ENCODE measurements at places on chromosomes 3 and 15. TPM values are rescaled to one million over a fixed set of nuclear protein-coding genes. Genes with fewer than 3 reads are reported as not detected.
A peak's percentile ranks its signal among the peaks of the same experiment; 100 is the strongest.

- peak; percentile 1 for DNase-seq
- H3K4me3 ChIP-seq, result no peak overlapping the region
- no peaks in the 10 kb centered on the region for H3K36me3 ChIP-seq
- H3K27me3 ChIP-seq, result no peaks in the 10 kb centered on the region
Measured at GRCh38 chr3:99111235-99111634, 209.7 kb upstream of the DCBLD2 start.

The NGRN gene
- polyA plus RNA-seq, result 107 TPM

DNA sequence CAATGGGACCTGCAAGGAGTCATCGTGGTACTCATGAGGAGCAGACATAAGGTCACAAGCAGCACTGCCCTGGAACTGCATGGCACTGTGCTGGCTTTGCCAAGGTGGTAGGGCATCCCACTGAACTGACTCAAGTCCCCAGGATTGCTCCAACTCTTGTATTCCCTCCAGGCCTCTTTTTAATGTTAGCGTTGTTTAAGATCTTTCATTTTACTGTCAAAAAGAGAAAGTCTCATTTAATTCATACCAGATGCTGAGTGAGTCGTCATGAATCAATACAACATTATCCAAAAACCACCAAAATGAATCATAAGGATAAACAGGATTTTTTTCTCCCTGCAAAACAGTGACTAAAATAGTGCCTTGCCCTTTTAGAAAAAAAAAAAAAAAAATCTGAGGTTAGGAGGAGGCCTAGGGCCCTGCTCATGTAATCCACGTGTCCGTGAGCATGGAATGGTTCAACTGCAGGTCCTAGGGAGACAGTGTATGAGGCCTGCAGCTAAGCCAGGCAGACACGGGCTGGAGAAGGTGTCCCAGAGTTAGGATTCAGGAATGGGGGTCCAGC, 36.7 kb upstream of the BLM start:
- peak; percentile 97 for DNase-seq
- H3K36me3 ChIP-seq, result no peaks in the 10 kb centered on the region
- H3K27ac ChIP-seq, result peak overlapping the region; percentile 89
- H3K4me1 ChIP-seq, result peaks cover 22% of the 10 kb centered on the region

The CCR1 gene
- polyA plus RNA-seq, result not detected

DNA sequence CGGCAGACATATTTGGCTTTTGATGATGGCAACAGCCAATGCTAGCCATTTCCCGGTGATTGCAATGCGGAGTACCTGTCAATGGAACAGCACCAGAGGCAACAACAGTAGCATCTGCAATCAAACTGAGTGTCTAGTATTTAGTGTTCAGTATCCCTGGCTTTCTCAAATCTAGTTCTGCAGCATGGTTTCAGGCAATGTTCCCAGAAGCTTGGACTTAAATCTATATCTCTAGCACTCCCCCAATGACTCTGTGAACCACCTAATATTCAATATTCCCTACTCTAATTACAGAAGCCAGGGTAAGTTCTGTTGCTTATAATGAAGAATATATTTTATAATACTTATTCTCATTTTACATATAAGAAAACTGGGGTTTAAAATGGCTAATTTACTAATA, 48.2 kb downstream of the TBL1XR1 start:
- DNase-seq, result no peak
- no peaks in the 10 kb centered on the region for H3K27me3 ChIP-seq
- no peak overlapping the region for H3K27ac ChIP-seq
- peaks cover 39% of the 10 kb centered on the region for H3K4me1 ChIP-seq
- H3K36me3 ChIP-seq, result no peaks in the 10 kb centered on the region

The MRPL3 gene
- polyA plus RNA-seq, result 122 TPM

DNA sequence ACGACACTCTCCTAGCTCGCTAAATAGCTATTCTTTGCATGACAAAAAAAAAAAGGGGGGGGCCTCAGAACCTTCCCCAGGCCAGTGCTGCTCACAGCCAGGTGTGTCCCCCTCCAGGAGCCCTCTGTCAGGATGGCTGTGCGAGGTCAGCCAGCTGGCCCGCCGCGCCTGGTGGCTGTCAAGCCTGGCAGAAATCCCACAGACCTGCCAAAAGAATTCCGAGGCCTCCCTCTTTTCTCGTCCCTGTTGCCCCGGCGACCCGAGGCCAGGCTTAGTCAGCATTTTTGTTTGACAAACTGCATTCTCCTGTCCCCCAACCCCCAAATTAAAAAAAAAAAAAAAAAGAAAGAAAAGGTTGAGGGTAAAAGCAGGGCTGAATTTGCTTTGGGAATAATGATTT, 61.9 kb downstream of the TM4SF4 start:
- H3K4me3 ChIP-seq, result no peak overlapping the region
- peaks cover 79% of the 10 kb centered on the region for H3K4me1 ChIP-seq
- DNase-seq, result peak; percentile 60
- no peaks in the 10 kb centered on the region for H3K27me3 ChIP-seq

DNA sequence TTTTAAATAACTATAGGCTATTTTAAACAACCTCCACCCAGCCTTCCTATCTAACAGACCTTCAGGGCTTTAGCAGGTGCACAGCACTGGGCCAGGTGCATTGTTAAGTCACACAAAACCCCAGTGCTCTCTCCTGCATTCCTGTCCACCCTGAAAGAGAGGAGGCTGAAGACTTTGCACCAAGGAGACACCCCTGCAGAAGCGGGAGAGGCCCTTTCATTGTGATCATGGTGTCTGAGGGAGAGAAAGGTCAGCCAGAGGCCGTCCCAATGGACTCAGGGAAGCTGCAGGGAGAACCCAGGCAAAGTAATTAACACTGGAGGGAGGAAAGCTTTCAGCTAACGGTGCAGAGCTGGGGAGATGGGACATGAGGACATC, 5.2 kb downstream of the LRIG1 start:
- no peaks in the 10 kb centered on the region for H3K36me3 ChIP-seq
- H3K27me3 ChIP-seq, result no peaks in the 10 kb centered on the region
- no peak overlapping the region for H3K4me3 ChIP-seq

DNA sequence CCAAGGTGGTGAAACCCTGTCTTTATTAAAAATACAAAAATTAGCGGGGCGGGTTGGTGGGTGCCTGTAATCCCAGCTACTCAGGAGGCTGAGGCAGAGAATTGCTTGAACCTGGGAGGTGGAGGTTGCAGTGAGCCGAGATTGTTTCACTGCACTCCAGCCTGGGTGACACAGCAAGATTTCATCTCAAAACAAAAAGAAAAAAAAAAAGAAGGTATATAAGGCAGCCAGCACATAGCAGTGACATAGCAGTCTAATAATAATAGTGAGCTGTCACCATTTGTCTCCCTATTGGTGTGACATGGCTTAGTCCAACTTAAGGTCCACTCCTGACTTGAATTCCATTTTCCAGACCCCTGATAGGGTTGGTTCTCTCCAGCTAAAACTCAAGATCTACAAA, 8.8 kb upstream of the LACTB start:
- DNase-seq, result no peak
- H3K27me3 ChIP-seq, result no peaks in the 10 kb centered on the region
- no peak overlapping the region for H3K4me3 ChIP-seq
- H3K36me3 ChIP-seq, result no peaks in the 10 kb centered on the region
- peak overlapping the region; percentile 22 for H3K27ac ChIP-seq
- H3K4me1 ChIP-seq, result peaks cover 17% of the 10 kb centered on the region

GRCh38 chr15:83682476-83683088, 28.7 kb downstream of the ADAMTSL3 start:
- no peaks in the 10 kb centered on the region for H3K27me3 ChIP-seq
- no peak overlapping the region for H3K4me3 ChIP-seq
- H3K36me3 ChIP-seq, result no peaks in the 10 kb centered on the region
- no peak overlapping the region for H3K27ac ChIP-seq
- no peak for DNase-seq

- peak overlapping the region; percentile 95 for H3K27ac ChIP-seq
- DNase-seq, result peak; percentile 59
- H3K27me3 ChIP-seq, result no peaks in the 10 kb centered on the region
Measured at GRCh38 chr15:39585389-39585841, 4.5 kb downstream of the THBS1 start.

DNA sequence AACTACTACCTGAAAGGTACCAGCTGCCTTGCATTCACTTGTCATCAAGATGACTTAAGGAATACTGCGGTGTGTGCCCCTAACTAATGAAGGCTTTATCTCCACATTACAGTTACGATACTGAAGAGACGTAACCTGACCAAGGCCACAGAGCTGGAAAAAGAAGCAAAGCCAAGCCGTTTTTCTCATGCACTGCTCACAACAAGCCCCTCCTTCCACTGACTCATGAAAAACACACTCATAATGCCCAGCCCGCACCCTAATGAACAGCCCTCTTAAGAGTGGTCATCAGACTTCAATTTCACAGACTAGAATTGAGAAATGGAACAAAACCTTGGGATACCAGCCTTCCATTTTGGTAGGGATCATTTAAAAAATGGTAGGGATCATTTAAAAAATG, 11.6 kb downstream of the PSMD6 start:
- peaks cover 83% of the 10 kb centered on the region for H3K36me3 ChIP-seq
- H3K27me3 ChIP-seq, result no peaks in the 10 kb centered on the region
- peak; percentile 93 for DNase-seq
- no peak overlapping the region for H3K4me3 ChIP-seq

The BOC gene
- polyA plus RNA-seq, result 21.6 TPM

Measured in GM23248 (cell line).